ENCODE measurements at places on chromosomes 11 and 22.

DNA sequence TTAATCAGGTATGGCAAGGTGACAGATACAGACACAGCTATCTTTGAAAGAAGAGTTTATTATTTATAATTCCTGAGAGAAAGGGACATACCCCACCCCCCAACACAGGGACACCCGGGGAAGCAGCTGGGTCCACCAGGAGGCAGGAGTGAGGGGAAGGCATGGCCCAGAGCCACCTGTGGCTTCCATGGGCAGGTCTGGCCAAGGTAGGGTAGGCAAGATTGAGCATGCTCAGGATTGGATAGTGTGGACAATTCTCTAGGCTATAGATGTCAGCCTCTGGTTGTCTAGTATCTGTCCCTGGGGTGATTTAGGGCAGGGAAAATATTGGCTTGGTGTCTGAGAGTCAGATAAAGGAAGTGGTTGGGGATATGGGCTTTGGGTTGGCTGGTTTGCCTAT is 27.5 kb upstream of the SMIM35 start:
- DNase-seq, result no peak

GRCh38 chr11:134678744-134679143 is 266.7 kb upstream of the B3GAT1 start:
- no peak for DNase-seq

DNA sequence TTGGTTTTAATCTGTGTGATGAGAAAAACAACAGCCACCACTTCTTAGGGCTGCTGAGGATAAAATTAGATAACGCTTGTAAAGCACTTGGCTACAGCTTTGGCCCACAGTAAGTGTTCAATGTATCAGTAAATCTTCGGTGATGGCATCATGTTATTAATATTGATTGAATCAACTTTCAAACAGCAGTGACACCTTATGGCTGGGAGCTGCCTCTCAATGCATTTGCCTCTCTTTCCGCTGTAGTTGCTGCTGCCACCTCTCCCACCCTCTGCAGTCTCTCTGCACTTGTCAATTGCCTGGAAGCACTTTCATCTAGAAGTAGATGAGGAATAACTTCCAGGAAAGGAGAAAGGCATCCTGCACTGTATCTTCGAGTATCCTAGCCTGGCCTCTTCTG is 491.1 kb downstream of the OPCML start:
- no peak for DNase-seq

- DNase-seq, result no peak
Observed at GRCh38 chr11:63868399-63869064, 29.6 kb downstream of the MARK2 start.

DNA sequence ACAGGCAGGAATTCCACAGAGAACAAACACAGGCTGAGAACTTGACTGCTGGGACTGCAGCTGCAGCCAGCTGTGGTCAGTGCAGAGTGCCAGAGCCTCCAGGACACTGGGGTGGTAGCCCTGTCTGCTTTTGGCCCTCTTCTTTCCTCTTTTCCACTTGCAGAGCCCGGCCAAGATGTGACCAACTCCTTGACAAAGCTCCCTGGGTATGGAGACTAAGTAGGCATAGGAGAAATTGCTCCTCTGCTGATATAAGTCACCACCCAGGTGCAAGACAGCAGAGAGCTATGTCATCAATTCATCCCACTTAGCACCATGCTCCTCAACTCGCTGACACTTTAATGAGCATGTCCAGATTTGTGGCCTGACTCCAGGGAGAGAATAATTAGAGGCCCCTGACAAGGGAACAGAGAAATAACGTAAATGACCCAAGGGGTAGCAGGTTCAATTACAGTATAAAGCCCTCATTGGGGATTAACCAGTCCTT is 369.4 kb upstream of the B3GAT1 start:
- DNase-seq, result no peak

DNA sequence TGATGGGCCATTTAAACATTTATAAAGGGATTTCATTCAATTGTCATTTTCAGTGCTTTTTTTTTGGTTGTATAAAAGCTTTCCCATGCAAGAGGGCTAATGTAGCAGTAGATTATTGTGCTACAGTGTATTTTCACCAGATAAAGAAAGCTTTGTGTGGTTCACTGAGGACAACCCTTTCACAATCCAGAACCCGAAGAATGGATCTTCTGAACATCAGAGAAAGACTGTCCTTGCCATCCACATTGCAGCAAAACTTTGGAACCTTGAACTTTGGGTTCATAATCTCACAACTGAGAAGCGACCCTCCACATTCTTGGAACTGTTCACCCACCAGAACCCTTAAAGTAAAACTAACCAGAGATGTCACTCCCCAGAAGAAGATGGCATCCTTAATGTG is 9.3 kb downstream of the APOBEC3H start:
- DNase-seq, result no peak

DNA sequence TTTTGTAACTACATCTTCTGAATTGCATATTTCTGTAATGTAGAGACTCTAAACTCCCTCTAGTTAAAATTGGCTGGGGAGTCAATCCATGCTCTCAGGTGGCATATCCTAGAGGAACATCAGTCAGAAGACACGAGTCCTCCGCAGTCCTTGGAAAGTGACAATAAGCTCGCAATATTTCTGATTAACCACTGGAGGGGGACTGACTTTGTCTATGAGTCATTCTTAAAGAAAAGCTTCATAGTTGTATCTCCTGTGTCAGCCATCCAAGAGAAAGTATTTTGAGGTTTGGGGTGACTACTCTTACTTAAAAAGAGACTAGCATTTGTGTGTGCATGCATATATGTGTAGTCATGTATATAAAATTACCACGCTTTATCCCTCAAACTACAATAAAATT is 60.2 kb downstream of the SLN start:
- no peak for DNase-seq

GRCh38 chr22:44569561-44569991 is 71.5 kb upstream of the RTL6 start:
- DNase-seq, result no peak

GRCh38 chr11:70568814-70569617 is 170.7 kb downstream of the CTTN start:
- no peak for DNase-seq

DNA sequence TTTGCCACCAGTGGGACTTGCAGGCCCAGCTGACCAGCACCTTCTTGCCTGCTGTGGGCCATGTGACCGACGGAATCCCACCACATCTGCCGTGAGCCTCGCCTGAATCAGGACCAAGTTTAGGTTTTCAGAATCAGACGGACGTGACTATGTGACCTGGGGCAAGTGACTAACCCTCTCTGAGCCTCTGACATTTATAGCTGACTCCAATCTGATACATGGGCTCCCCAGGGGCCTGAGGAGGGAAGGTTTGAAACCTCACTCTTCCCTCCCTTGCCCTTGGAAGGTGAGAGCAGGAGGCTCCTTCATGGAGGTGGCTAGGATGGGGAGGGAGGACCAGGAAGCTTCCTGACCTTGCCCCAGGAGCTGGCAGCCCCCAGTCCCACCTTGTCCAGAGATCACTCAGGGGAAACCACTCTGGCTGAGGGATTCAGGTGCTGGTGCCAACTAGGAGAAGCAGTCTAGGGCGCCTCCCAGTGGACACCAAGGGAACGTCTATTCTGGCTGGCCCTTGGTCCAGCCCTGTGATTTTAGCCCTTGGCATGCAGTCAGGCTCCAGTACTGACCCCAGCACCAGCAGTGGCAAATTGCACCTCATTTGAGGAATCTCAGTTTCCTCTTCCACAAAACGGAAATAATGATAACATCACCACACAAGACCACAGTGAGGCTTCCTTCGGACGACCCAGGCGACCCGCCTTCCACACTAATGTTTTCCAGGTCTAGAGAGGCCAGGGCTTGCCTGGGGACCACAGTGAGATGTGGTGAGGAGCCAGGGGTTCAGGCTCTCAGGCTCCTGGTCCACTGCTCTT is 47.2 kb upstream of the SYT7 start:
- no peak for DNase-seq

DNA sequence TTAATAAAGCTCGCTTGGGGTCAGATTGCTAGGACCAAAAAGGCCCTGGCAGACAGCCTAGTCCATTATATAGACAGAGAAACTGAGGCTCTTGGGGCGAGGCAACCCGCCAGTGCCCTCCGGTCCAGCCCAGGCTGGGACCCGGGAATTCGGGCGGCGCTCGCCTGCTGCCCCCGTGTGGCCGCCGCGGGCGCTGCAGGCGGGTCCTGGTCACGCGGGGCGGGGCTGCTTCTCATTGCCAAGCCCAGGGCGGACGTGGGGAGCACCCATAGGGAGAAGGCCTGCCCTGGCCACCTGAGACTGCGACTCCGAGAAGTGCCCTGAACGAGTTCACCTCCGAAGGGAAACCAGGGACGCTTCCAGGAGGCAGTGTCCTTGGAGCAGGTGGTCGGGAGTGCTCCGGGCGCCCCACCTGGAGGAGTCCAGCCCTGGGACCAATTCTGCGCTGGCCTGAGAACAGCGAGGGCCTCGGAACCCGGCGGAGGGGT is 36.0 kb upstream of the CSNK1E start:
- DNase-seq, result no peak

GRCh38 chr11:13228572-13228971 is 49.0 kb upstream of the BMAL1 start:
- no peak for DNase-seq

- no peak for DNase-seq
Observed at GRCh38 chr22:36201630-36202319, at the start of gene APOL4. Gene APOL4, minus strand, starts transcription at chr22:36201809. Its CDS starts 75 bp downstream, at chr22:36201734.

All from AG04449 (cell line).